ENCODE measurements at places on chromosomes 12 and 14.

GRCh38 chr14:55298500-55298822 is 27.2 kb downstream of the FBXO34 start:
- DNase-seq = no peak

- peak; percentile 64 for DNase-seq
Observed at GRCh38 chr12:121326996-121327674, 25.1 kb downstream of the ANAPC5 start.

DNA sequence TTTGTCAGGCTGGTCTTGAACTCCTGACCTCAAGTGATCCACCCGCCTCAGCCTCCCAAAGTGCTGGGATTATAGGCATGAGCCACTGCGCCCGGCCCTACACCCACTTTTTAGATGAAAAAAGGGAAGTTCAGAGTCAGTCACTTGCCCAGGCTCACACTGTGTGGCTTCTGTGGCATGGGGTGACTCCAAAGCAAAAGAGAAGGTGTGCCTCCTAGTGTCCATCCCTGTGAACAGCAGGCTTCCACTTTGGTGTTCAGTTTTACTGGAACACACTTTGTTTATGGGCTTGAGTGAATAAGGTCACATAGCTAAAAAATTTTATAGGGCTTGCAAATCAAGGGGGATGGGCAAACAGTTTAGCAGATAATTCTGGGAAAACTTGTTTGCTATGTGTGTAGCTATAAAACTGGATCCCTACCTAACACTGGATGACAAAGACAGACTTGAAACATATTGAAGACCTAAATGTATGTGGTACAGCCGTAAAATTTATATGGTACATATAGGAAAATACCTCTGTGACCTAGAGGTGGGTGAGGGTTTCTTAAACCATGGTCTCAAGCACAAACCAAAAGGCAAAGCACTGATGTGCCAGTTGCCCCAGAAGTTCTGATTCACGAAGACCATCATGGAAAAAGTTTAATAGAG is 54.9 kb downstream of the EID3 start:
- DNase-seq = peak; percentile 43

DNA sequence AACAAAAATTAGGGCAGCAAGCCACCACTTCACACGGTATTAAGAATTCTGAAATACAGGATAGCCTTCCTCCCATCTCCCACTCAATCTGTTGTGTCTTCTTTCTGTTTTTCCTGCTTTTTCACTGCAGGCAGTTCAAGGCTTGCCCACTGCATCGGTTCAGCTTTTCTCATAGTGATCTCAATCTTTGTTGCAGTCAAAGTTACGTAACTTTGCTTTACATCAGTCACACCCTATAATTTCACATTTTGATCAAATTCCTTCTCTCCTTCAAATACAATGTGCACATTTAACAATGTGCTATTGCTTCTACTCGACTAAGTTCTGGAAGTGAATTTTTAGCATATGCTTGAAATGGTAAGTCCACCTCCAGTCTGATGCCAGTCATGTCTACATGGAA is 217.6 kb downstream of the EFCAB11 start:
- DNase-seq = no peak

- DNase-seq = no peak
Observed at GRCh38 chr12:126608607-126609175, 1543.5 kb downstream of the AACS start.

DNA sequence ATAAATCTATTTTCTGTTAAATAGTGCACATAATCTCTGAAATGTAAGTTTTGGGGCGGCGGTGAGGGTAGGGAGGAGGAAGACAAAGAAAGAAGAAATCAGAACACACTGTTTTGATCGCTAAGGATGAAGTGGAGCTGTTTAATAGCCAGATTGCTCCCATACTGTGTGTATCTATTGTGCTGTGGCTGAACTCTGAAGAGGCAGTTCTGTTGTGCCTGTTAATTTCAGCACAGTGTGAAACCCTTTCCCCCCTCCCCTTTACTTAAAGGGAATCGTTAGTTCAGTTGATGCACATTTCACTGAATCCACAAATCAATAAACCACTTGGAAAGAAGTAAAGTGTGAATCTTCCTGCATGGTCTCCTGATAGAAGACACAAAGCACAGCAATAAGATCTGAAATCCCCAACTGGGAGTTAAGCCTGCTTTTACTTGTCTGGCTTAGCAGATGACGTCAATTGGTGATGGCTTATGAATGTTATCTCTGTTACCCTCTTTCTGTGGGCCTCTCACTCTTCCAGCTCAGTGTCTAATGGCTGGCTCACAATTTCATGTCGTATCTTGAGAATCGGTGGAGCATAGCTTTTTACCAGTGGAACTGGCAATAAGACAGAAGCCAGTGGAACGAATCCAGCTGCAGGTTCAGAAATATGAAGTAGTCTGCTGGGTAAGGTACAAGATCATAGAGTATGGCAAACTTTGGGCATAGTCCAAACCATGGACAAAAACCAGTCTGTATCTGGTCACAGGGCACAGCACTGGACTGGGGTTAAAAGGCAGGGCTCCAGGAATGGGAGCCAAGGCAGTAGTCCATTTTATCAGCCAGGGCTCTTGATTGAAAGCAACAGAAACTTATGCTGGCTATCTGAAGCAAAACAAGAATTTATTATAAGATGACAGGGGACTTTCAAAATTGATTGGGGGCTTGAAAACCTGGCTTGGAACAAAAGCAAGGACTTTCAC is 413.5 kb upstream of the SEL1L start:
- DNase-seq = peak; percentile 51

GRCh38 chr12:1603269-1603993 is 9.1 kb upstream of the FBXL14 start:
- no peak for DNase-seq

Data from hippocampal formation (tissue), 2 donors.